ENCODE measurements at places on chromosomes 6 and 20. TPM values are rescaled to one million over a fixed set of nuclear protein-coding genes. Genes with fewer than 3 reads are reported as not detected.

PACRG gene
- total RNA-seq = not detected

NRSN1 gene
- total RNA-seq = not detected

HFE gene
- total RNA-seq = 0.19 TPM

RING1 gene
- total RNA-seq = 38.7 TPM

BPIFB1 gene
- not detected for total RNA-seq

TUBB2B gene
- total RNA-seq = not detected

- no peak overlapping the region for H3K4me3 ChIP-seq
- H3K27ac ChIP-seq = no peak overlapping the region
- H3K27me3 ChIP-seq = no peaks in the 10 kb centered on the region
- H3K4me1 ChIP-seq = peaks cover 9% of the 10 kb centered on the region
- no peaks in the 10 kb centered on the region for H3K36me3 ChIP-seq
Measured at GRCh38 chr6:140785926-140786325, 1346.8 kb upstream of the GJE1 start.

DNA sequence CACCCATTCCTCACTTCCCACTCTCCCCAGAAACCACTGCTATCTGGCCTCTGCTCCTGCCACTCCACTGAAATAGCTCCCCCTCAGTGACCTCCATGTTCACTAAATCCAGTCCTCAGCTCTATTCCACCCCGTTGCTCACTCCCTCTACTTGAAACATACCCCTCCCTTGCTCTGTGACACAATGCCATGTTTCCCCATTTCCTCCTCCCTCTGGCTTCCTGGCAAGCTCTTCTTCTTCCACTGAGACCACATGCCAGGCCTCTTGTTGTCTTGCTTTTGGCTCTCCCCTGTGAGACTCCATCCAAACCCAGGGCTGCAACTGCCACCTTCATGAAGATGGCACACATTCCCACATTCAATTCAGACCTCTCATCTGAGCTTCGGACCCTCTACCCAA lies 13.9 kb downstream of the TMEM151B start:
- H3K36me3 ChIP-seq = no peaks in the 10 kb centered on the region
- H3K27ac ChIP-seq = no peak overlapping the region
- DNase-seq = no peak
- H3K4me1 ChIP-seq = no peaks in the 10 kb centered on the region

GRCh38 chr6:44000164-44000842 lies 126.9 kb downstream of the MRPL14 start:
- peak overlapping the region; percentile 86 for H3K4me3 ChIP-seq
- H3K36me3 ChIP-seq = no peaks in the 10 kb centered on the region
- H3K27ac ChIP-seq = peak overlapping the region; percentile 82
- H3K4me1 ChIP-seq = peaks cover 31% of the 10 kb centered on the region
- no peaks in the 10 kb centered on the region for H3K27me3 ChIP-seq

GRCh38 chr6:145051661-145052060 lies 683.7 kb downstream of the EPM2A start:
- DNase-seq = no peak
- H3K27ac ChIP-seq = no peak overlapping the region
- no peak overlapping the region for H3K4me3 ChIP-seq
- no peaks in the 10 kb centered on the region for H3K4me1 ChIP-seq
- H3K36me3 ChIP-seq = no peaks in the 10 kb centered on the region
- H3K27me3 ChIP-seq = peaks cover 3% of the 10 kb centered on the region

GRCh38 chr6:125236536-125237327 lies 65.0 kb downstream of the HDDC2 start:
- no peak overlapping the region for H3K27ac ChIP-seq
- H3K4me3 ChIP-seq = no peak overlapping the region
- no peaks in the 10 kb centered on the region for H3K36me3 ChIP-seq
- DNase-seq = no peak
- no peaks in the 10 kb centered on the region for H3K27me3 ChIP-seq

GRCh38 chr20:3658716-3659491 lies 4.3 kb downstream of the GFRA4 start:
- no peaks in the 10 kb centered on the region for H3K27me3 ChIP-seq
- H3K36me3 ChIP-seq = no peaks in the 10 kb centered on the region
- peak; percentile 81 for DNase-seq

DNA sequence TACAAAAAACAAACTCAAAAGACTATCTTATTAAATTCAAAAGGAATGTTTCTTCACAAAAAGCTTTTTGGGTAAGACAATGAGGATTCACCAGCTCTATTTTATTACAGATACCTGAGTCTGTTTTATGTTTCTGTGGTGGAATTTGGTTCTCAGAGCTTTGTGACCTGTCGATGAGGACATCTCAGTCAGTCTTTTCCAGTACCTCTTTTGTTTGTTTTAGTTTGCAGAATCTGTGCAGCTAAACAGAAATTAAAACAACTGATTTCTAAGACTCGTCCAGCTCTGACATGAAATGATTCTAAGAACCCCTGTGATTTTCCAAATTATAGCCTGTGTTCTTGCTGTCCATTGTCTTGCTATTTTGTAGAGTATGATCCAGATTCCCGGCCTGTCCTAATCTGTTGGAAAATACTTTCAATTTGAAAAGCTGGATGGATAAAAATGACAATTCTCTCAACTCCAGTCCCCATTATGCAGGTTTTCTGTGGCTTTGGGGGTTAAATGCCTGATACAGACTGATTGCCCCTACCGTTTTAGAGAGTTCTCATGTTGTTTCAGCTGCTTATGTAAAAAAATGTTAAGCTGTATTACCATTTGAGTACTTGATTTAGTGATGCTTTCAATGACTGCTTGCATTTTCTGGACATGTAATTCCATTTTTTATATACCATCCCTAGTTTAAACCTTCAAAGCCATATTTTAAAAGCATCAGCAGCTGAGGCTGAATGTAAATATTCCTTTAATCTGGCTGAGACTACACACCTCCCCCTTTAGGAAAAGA lies 94.2 kb upstream of the TAB2 start:
- H3K4me1 ChIP-seq = no peaks in the 10 kb centered on the region
- H3K4me3 ChIP-seq = no peak overlapping the region
- no peaks in the 10 kb centered on the region for H3K27me3 ChIP-seq
- no peak overlapping the region for H3K27ac ChIP-seq
- no peak for DNase-seq

DNA sequence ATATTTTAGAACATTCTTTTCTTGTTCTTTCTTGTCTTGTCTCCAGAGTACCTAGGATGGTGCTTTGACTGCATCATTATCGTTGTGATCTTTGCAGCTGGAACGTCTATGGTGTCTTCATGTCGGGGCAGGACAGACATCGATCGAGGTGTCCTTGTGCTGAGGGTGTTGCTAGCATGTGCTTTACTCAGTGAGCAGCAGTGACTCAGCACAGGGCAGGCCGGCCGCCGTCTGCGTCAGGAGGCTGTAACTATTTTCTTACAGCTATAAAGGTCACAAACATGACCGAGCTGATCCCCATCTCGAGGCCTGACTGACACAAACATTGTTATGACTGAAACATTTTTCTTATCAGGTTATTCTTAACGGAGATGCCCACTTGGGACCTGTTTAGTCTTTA lies 14.9 kb upstream of the CTCFL start:
- H3K4me3 ChIP-seq = no peak overlapping the region
- H3K36me3 ChIP-seq = no peaks in the 10 kb centered on the region
- no peak overlapping the region for H3K27ac ChIP-seq
- H3K4me1 ChIP-seq = no peaks in the 10 kb centered on the region
- DNase-seq = no peak

DNA sequence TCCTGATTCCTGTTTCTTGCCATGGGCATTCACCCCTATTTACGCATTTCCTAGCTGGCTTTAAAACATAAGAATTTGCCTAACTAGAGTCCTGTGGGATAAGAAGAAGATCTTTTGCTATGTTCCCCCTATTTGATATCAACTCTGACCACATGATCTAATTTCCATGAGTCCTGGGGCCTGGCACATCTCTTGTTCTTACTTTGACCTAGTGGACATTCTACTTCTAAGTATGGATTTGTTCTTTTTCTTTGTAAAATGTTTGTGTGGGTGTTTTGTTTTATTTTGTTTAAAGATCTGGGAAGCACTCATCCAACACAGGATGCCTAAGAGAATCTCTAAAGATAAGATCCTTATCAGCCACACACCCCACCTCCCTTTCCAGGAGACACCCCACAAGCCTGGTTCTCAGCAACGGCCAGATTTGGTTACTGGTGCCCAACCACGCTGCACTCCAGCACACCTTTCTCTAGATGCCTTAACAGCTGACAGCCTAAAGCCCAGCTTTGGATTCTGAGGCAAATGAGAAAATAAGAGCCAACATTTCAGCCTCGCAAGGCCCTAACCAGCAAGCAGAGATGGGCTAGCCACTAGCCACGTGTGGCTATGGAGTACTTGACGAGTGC lies 74.7 kb downstream of the SLC23A2 start:
- DNase-seq = no peak
- H3K4me3 ChIP-seq = no peak overlapping the region
- H3K27ac ChIP-seq = no peak overlapping the region
- no peaks in the 10 kb centered on the region for H3K36me3 ChIP-seq
- H3K4me1 ChIP-seq = peaks cover 8% of the 10 kb centered on the region

DNA sequence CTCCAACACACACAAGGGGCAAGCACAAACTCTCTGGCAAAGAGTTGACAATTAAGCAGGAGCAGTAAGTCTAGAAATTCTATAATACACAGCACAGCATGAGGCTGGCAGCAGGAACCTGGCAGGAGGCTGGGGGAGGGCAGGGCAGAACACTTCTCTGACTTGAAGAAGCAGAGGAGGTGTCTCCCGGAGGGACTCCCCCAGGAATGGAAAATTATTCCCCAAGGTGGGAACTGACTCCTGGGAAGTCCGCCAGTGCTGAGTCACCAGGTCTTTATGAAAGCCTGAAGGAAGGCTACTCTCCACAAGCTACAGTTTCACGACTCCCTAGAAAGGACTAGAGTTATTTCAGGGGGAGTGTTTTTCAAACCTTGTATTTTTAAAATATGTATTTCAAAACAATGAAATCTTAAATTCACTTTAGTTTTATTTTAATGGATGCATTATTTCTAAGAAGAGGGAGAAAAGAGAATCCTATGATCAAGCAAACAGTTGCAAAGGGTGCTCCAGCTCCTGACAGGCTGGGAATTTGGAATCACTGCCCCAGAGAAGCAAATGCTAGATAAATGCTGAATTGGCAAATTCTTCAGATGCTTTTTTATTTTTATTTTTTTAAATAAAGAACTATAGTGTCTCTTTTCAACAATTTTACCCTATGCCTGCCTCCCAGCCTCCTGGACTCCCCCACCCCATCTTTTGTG lies 192.8 kb downstream of the LY86 start:
- H3K36me3 ChIP-seq = no peaks in the 10 kb centered on the region
- no peak for DNase-seq
- no peak overlapping the region for H3K4me3 ChIP-seq
- H3K27ac ChIP-seq = no peak overlapping the region

DNA sequence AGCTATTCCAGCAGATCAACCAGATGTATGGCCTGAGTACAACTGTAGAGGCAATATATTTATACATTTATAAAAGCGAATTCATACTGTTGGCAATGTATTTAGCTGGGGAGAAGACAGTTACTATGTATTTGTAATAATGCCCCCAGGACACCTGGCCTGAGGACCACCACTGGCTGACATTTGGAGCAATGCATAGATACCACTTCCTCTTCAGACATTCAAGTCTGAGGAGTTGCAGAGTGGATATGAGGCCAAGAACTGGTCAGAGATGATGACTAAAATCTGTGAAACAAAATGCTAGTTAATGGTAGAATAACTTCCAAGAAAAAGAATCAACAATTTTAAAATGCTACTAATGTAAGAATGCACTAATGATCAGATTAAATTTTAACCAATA lies 462.3 kb downstream of the CDC5L start:
- no peaks in the 10 kb centered on the region for H3K27me3 ChIP-seq
- no peaks in the 10 kb centered on the region for H3K36me3 ChIP-seq
- H3K4me1 ChIP-seq = no peaks in the 10 kb centered on the region
- no peak for DNase-seq
- no peak overlapping the region for H3K4me3 ChIP-seq

GRCh38 chr6:14165091-14165490 lies 47.5 kb downstream of the CD83 start:
- H3K27ac ChIP-seq = no peak overlapping the region
- H3K27me3 ChIP-seq = peaks cover 3% of the 10 kb centered on the region
- H3K36me3 ChIP-seq = no peaks in the 10 kb centered on the region
- H3K4me1 ChIP-seq = no peaks in the 10 kb centered on the region

- H3K4me1 ChIP-seq = peaks cover 22% of the 10 kb centered on the region
- H3K27me3 ChIP-seq = no peaks in the 10 kb centered on the region
- H3K4me3 ChIP-seq = no peak overlapping the region
- DNase-seq = no peak
Measured at GRCh38 chr20:64116541-64117431, 9.4 kb upstream of the NPBWR2 start.

DNA sequence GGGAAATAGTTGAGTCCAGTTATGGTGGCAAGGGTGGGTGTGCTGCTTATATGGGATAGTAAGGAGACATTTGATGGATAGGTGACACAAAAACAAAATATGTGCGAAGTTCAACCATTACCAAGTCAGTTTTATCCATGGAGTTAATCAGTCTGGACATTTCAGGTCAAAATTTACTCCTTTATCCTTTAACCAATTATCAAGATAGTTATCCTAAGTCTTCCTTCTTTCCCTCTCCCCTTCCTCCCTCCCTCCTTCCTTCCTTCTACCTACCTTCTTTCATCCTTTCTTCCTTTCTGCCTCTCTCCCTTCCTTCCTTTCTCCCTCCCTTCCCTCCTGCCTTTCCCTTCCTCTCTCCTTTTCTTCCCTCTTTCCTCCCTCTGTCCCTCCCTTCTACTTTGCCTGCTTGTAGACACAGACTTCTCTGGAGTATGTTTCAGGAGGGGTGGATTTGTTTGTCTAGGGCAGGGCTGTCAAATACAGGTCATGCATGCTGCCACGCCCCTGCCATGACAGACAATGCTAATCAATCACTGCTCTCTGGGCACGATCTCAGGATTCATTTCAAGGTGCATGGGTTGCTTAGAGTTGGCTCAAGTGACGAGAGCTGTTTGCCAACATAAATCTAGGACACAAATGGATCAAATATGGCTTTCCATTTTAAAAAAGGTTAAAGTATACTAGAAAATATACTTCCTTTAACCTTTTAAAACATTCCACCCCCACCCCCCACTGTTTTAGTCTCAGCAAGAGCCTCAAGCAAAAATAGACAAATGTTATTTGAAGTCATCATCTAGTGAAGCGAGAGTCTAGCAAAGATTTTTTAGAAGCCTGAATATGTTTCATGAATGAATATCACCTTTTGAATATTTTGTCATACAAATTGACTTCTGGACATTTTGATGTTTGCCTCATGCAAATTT lies 281.6 kb upstream of the CITED2 start:
- H3K4me3 ChIP-seq = no peak overlapping the region
- H3K36me3 ChIP-seq = no peaks in the 10 kb centered on the region
- no peaks in the 10 kb centered on the region for H3K27me3 ChIP-seq
- H3K27ac ChIP-seq = no peak overlapping the region

DNA sequence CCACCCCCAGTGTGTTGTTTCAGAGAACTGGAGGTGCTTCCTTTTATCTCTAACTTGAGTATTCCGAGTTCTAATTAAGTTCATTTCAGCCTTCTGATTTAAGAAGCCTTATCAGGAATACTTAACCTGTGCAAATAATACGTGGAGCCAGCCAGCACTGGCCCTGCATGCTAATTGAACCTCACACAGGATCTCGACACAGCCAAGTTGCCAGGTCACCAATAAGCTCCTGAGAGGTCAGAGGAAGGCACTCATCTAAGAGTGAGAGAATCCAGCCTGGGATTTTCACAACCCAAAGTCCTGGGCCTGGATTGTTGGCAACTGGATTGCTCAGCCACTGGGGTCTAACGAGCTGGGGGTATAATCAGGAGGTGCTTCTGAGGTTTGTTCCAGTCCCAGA lies 157.7 kb upstream of the LRFN2 start:
- H3K4me3 ChIP-seq = no peak overlapping the region
- H3K27me3 ChIP-seq = 0 out of 2 replicates have a peak, but pooled peaks cover 3% of the 10 kb centered on the region

- no peak for DNase-seq
- no peaks in the 10 kb centered on the region for H3K4me1 ChIP-seq
- H3K27me3 ChIP-seq = no peaks in the 10 kb centered on the region
- no peak overlapping the region for H3K4me3 ChIP-seq
- H3K27ac ChIP-seq = no peak overlapping the region
Measured at GRCh38 chr6:12403201-12403826, 113.2 kb downstream of the EDN1 start.

Data from Karpas-422 (cell line).